ENCODE measurements at places on chromosomes 12 and 14.

GRCh38 chr12:3135522-3136461, 58.6 kb downstream of the TSPAN9 start:
- no peak overlapping the region for H3K4me3 ChIP-seq
- peaks cover 34% of the 10 kb centered on the region for H3K4me1 ChIP-seq
- H3K27me3 ChIP-seq: no peaks in the 10 kb centered on the region
- DNase-seq: peak; percentile 86
- H3K36me3 ChIP-seq: no peaks in the 10 kb centered on the region

DNA sequence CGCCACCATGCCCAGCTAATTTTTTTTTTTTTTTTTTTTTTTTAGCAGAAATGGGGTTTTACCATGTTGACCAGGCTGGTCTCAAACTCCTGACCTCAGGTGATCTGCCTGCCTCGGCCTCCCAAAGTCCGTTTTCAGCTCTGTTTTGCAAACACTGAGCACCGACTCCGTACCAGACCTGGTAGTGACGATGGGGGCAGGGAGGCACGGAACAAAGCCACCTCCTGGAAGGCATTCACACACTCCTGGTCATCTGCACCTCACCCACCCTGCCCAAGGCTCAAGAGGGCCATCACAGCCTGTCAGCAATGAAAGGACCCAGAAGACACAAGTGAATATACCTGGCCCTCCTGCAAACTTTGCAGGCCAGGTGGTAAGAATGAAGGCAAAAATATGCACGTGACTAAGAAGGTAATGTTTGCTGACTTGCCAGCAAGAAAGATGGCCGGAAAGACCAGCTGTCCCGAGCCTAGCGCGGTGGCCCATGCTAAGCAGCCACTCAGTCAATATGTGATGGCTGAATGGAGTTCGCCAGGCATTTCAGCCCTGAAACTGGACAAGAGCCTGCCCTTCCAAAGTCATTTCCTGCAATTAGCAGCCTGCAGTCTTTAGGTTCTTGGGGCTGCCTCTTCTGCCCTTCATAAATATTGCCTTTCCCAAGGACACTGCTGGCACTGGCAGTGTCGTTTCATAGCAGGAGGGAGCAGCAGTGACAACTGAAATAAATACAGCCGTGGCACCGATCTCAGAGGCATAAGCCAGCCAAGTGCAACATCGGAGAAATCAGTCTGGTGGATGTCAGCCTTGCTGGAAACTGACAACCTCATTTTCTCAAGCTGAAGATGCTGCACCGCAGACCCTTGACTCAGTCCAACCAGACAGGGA, 17.6 kb downstream of the MMAB start:
- no peaks in the 10 kb centered on the region for H3K27me3 ChIP-seq
- no peak overlapping the region for H3K27ac ChIP-seq
- peaks cover 14% of the 10 kb centered on the region for H3K4me1 ChIP-seq
- H3K4me3 ChIP-seq: no peak overlapping the region
- no peaks in the 10 kb centered on the region for H3K36me3 ChIP-seq

DNA sequence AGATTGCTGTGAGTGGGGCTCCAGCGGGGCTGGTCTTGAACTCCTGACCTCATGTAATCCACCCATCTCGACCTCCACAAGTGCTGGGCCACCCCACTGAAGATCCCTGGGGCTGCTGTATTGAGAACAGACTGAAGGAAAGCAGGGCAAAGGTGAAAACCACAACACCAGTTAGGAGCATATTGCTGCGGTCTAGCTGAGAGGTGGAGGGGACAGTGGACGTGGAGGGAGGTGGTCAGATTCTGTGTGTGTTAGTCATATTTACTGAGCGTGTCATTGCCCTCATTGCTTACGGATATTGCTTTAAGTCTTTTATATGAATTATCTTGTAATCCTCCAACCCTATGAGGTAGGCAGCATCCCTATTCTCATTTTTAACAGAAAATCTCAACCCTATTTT, 69.0 kb upstream of the OVCH1 start:
- H3K4me1 ChIP-seq: peaks cover 31% of the 10 kb centered on the region
- H3K4me3 ChIP-seq: no peak overlapping the region
- no peaks in the 10 kb centered on the region for H3K36me3 ChIP-seq
- H3K27ac ChIP-seq: no peak overlapping the region

- no peaks in the 10 kb centered on the region for H3K27me3 ChIP-seq
- H3K4me1 ChIP-seq: peaks cover 36% of the 10 kb centered on the region
- H3K4me3 ChIP-seq: no peak overlapping the region
- peak overlapping the region; percentile 69 for H3K27ac ChIP-seq
These were observed 163.3 kb downstream of the ETV6 start for GRCh38 chr12:11812586-11813437.

DNA sequence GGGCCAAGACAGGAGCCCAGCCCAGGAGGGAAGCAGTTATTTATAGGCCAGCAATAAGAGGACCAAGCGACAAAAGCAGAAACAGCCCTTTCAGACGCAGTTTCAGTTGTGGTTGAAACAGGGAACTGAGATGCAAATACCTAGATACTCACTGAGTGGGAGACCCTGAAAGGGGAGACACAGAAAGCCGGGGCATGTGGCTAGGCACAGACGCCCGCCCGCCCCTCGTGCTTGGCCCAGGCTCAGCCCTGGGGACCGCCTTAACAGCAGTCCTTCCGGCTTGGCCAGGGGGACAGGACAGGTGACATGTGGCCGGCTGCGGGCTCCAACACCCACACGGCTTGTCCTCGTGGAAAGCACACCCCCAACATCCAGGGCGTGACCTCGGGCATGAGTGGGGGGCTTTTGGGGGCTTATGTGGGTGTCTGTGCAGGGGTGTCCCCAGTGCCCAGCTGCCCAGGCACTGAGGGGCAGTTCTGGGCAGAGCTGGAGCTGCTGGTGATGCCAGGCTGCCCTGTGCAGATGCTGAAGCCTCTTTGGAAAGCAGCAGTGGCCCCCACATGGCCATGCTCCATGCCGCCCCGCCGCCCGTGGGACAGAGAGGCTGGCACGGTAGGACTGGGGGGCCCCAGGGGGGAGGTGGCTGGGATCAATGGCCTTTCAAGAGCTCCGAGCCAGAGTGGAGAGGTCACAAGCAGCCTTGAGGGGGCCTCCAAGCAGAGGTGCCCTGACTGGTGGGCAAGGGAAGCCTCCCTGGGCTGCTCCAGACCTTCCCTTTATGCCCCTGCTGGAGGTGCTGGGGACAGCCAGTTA, 2.1 kb downstream of the PLD4 start:
- DNase-seq: no peak
- no peak overlapping the region for H3K4me3 ChIP-seq
- peak overlapping the region; percentile 56 for H3K27ac ChIP-seq
- H3K27me3 ChIP-seq: peaks cover 17% of the 10 kb centered on the region

Measured in cardiac muscle cell (in vitro differentiated cells and primary cell).